ENCODE measurements at places on chromosomes 5 and 9.

DNA sequence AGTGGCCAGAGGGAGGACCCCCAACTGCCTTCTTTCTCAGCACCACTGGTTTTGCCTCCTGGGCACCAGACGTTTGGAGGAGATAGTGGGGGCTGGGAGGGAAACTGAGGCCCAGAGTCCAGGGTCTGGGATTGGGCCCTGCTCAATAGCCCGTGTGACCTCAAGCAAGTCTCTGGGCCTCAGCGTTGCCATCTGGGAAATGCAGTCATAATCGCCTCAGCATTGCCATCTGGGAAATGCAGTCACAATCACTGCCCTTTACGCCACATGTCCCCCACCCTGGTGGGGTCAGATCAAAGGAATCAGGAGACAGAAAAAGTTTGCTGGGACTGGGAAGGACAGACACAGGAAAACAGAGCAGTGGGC, 1.6 kb downstream of the SH2D3C start:
- no peak for DNase-seq

GRCh38 chr5:167949435-167949834, 342.0 kb upstream of the WWC1 start:
- no peak for DNase-seq

DNA sequence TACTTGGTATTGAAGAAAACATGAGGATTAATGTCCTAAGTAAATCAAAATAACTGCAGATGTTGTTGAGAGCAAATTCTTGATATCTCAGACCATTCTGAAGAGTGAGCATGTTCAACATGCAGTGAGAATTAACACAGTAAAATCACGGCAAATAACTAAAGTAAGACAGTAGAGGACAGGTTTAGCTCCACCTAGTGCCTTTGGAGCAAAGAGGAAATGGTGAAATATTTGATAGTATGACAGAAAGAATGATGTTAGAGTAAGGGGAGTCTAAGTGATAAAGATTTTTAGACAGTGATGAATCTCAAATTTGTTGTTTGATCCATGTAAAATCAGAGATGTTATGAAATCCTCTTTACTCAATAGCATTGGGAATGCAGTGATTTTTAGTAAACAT, 424.2 kb downstream of the TMEM161B start:
- DNase-seq, result no peak

DNA sequence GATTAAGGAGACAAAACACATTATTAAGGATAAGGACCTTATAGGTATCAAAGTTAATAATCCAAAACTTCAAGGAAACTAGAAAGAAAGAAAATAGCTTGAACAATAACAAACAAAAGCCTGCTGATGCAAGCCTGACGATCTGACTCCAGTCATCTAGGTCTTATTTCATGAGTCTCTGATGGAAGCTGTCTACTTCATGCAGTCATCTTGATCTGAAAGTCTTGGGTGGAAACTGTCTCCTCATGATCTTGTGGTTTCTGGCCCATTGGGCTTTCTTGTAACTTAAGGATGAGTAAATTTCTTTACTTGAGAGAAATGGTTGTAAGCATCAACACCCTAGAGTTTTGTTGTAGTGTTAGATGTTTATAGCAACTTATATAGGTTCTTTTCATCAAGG, 20.6 kb upstream of the PSIP1 start:
- DNase-seq, result no peak

DNA sequence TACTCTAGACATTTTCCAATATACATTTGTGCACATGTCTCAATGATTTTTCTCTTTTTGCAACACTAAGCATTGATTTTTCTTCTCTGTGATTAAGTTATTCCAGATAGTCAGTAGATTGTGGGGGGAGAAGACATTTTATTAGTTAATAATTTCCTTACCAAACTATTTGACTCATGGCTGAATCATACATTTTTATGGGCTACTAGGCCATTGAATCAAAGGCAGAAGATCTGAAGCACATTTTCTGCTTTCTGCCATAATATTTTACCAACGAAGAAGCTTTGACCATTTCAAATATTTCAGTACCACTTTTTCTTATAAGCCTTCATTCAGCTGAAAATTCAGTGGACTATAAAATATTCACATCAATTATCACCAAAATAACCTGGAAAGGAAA, 175.6 kb downstream of the IRX2 start:
- DNase-seq, result no peak
